Stimulated activated CD8-positive, alpha-beta memory T cell treated with anti-CD3 and anti-CD28 coated beads, Interleukin-7, amount 100 ng/mL, for 1 hour (primary cell): ENCODE measurements at places on chromosomes 16 and 17.

DNA sequence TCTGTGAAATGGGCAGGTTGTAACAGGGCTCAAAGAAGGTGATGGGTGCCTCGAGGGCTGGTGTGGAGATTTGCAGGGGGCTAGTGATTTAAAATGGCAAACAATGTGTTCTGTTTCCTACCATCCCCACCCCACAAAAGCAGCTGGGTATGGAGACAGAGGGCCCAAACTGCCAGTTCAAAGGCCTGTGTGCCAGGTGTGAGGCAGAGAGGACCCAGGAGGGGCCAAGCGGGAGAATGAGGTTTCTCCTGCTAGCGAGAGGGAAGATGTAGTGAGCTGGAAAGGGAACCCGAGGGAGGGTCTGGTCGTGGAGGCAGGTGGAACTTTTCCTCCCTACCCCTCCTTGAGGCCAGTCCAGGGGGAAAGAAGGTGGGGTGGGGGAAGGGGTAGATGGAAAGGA, 39.4 kb downstream of the LAT start:
- DNase-seq, result no peak

GRCh38 chr17:55731586-55732250, 9.1 kb upstream of the TMEM100 start:
- DNase-seq, result no peak

DNA sequence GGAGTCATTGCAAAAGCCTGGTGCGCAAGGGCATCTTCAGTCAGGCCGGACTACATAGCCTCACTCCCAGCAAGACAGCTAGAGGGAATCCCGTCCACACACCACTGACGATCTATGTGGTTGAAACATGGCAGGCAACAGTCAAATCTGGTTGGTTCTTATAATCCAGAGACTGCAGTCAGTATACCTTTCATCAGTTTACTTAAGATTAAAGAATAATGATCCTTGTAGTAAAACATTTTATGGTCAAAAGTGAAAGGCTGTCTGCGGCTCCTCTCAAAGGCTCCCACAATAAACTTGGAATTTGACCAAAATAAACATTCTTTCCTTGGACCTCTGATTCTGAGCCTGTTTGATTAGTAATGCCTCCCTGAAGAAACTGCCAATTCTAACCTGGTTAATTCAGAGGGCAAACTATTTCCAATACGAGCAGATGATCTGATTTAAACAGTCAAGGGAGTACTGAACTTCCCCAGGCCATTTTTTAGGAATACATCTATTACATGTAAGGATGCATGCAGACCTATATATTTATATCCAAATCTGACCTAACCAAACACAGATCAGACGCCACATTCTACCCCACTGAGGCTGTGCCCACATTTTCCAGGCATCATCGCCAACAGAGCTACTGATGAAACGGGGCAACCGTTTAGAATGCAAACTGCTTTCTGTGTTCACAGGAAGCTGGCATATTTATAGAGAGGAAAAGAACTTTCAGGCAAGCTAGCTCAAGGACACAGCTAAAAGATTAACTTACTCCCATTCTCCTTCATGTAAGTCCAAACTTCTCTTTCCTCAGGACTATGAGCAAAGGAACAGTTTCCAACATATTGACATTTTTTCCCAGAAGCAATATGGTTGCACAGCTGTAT, 15.3 kb upstream of the TXNDC11 start:
- DNase-seq, result no peak

DNA sequence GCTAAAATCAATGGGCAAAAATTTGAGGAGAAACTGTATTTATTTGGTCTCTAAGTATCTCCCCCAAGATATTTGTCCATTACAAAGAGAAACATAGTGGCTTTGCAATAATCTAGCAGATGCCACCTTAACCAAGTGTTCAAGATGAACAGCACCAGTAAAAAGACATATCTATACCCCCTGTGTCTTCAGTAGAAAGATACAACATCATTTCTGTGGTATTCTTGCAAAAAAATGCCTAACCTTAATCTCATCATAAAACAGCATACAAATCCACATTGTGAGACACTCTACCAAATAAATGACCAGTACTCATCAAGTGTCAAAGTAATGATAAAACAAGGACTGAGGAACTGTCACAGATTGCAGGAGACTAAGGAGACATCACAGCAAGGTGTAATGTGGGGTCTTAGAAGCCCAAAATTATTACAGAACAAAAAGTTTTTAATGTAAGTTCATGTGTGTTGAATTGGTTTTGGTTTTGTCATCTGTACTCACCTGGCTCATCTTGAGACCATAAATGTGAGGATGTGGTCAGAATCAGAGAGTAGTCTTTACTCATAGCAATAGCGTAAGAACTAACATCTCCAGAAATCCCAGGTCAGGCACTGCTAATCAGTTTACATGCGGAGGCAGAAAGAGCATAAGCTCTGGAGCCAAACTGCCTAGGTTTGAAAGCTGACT, 77.2 kb downstream of the AATF start:
- no peak for DNase-seq

DNA sequence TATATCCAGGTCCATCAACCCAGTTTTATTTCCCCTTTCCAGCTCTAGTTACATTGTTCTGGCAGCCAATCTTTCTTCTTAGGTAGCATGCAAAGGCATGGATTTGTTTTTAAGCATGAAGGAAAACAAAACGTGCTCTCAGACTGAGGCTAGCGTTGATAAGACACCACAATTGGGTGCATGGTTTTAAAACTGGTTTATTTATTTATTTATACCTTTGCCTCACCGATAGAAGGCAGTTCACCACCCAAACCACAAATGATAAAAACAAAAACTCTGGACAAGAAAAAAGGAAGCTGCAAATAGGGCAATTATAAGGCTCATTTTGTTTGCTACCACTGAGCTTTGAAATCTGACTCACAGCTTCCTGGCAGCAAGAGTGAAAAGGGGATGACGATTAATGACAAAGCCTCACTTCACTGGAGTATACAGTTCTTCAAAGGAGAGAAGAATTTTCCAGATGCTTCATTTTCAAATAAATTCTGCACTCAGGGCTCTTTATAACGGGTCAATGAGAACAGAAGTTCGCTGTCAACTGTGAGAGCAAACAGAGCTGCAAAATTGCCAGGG, 278.4 kb upstream of the IRX5 start:
- no peak for DNase-seq

- DNase-seq, result no peak
Observed at GRCh38 chr17:27336184-27336583, 42.3 kb downstream of the WSB1 start.

- DNase-seq, result no peak
Observed at GRCh38 chr17:4940555-4941318, 669 bp downstream of the RNF167 start.
